ENCODE measurements at places on chromosomes 3 and 15.

GRCh38 chr3:151962352-151962751 lies 88.9 kb downstream of the SUCNR1 start:
- no peaks in the 10 kb centered on the region for H3K4me1 ChIP-seq
- no peak overlapping the region for H3K4me3 ChIP-seq
- no peaks in the 10 kb centered on the region for H3K36me3 ChIP-seq
- H3K27me3 ChIP-seq = no peaks in the 10 kb centered on the region

DNA sequence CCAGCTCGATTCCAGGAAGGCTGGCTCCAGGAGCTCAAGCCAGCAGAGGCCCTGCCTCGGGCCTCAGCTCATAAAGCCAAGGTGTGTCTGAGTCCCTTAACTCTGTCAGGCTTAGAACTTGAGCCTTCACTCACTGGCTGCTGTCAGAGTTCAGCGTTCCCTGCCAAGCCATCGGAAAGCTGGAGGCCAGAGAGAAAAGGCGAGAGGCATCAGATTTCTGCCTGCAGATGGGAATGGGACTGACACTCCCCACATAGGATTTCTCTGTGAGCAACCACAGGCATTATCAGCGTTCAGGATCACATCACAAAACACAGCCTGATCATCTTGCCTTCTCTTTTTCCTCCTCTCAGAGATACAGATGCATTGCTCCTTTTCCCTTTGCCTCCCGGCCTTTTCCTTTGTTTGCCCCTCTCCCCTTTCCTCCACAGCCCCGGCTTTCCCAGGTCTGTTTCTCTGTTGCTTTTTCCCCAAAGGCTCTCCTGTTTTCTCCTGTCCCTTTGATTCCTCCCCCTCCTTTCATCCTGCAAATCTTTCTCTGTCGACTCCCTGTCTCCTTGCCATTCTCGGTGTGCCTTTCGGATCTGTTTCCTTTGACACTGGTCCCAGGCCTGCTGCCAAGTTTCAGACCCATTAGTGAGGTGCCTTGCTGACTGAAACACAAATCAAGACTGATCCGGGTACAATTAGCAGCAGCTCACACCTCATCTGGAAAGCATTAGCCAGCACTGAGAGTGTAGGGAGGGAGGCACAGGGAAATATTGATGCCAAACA lies 44.5 kb upstream of the BOC start:
- peak overlapping the region; percentile 25 for H3K4me3 ChIP-seq
- DNase-seq = peak; percentile 57
- peaks cover 61% of the 10 kb centered on the region for H3K4me1 ChIP-seq
- H3K36me3 ChIP-seq = no peaks in the 10 kb centered on the region
- H3K27me3 ChIP-seq = no peaks in the 10 kb centered on the region

DNA sequence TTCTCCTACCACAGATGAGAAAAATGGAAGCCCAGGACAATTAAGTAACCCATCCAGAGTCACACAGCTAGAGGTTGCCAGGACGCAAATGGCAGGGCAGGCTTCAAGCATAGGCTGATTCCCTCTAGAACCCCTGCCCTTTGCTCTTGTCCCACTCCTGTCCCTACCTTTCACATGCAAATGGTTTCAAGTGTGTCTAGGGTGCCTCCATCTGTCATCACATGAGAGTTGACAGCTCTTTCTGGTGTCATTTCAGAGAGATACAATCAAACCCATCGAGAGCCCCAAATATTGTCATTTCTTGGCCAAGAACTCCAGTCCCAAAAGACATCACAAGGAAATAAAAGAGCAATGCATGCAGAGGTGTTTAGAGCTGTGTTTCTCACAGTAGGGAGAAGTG lies 23.7 kb downstream of the CCDC12 start:
- H3K4me1 ChIP-seq = peaks cover 57% of the 10 kb centered on the region
- H3K4me3 ChIP-seq = no peak overlapping the region
- no peaks in the 10 kb centered on the region for H3K27me3 ChIP-seq
- no peak for DNase-seq
- no peaks in the 10 kb centered on the region for H3K36me3 ChIP-seq

DNA sequence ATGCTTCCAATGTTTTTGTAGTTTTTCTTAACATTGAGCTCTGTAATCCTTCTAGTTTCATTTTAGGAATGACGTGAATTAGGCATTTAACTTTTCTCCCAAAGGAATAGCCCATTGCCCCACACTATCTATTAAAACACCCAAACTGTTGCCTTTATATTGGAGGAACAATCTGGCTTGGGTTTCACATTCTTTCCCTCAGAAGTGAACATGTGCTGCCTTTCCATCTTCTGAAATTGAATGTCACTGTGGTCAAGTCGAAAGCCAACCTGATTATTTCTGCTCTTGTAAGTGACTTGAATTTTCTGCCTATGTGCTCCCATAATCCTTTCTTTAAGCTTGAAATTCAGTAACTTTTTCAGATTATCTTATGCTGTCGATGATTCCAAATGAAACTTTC lies 214.5 kb downstream of the SLC9A9 start:
- no peaks in the 10 kb centered on the region for H3K27me3 ChIP-seq
- H3K27ac ChIP-seq = no peak overlapping the region
- no peaks in the 10 kb centered on the region for H3K4me1 ChIP-seq
- no peaks in the 10 kb centered on the region for H3K36me3 ChIP-seq
- no peak overlapping the region for H3K4me3 ChIP-seq

- H3K4me1 ChIP-seq = no peaks in the 10 kb centered on the region
- H3K4me3 ChIP-seq = no peak overlapping the region
- H3K27ac ChIP-seq = no peak overlapping the region
- no peaks in the 10 kb centered on the region for H3K27me3 ChIP-seq
Measured at GRCh38 chr3:178500631-178501030, 35.6 kb upstream of the KCNMB2 start.

GRCh38 chr15:70835415-70835814 lies 18.5 kb downstream of the LARP6 start:
- H3K36me3 ChIP-seq = peaks cover 50% of the 10 kb centered on the region
- H3K4me1 ChIP-seq = peaks cover 4% of the 10 kb centered on the region
- H3K27ac ChIP-seq = 0 out of 2 replicates have a peak overlapping the region, but pooled peaks have one; percentile 91
- H3K4me3 ChIP-seq = no peak overlapping the region
- no peaks in the 10 kb centered on the region for H3K27me3 ChIP-seq

GRCh38 chr3:32919920-32920319 lies 31.5 kb upstream of the CCR4 start:
- no peaks in the 10 kb centered on the region for H3K4me1 ChIP-seq
- no peak overlapping the region for H3K27ac ChIP-seq
- no peaks in the 10 kb centered on the region for H3K27me3 ChIP-seq

GRCh38 chr3:55543181-55543614 lies 56.1 kb upstream of the WNT5A start:
- H3K27ac ChIP-seq = no peak overlapping the region
- H3K4me3 ChIP-seq = no peak overlapping the region
- H3K36me3 ChIP-seq = no peaks in the 10 kb centered on the region
- H3K27me3 ChIP-seq = no peaks in the 10 kb centered on the region
- H3K4me1 ChIP-seq = no peaks in the 10 kb centered on the region
- DNase-seq = no peak
